ENCODE measurements at places on chromosomes 16 and 17. TPM values are rescaled to one million over a fixed set of nuclear protein-coding genes. Genes with fewer than 3 reads are reported as not detected.

Gene KRTAP4-6
- 2.0 TPM for polyA plus RNA-seq

Gene MFAP4
- polyA plus RNA-seq, result not detected

Gene MYH3
- 0.75 TPM for polyA plus RNA-seq

Gene TMEM204
- polyA plus RNA-seq, result 11.2 TPM

Gene HS3ST3A1
- polyA plus RNA-seq, result not detected

Gene LAT
- 1.5 TPM for polyA plus RNA-seq

Gene VAT1L
- polyA plus RNA-seq, result 0.07 TPM

Gene COX6A2
- polyA plus RNA-seq, result not detected

Gene TPSG1
- polyA plus RNA-seq, result not detected

Gene MMP28
- polyA plus RNA-seq, result not detected

Gene FBRS
- polyA plus RNA-seq, result 5.0 TPM

Gene KRTAP9-8
- polyA plus RNA-seq, result not detected

Gene SPNS3
- 0.44 TPM for polyA plus RNA-seq

Gene RNF222
- polyA plus RNA-seq, result not detected

Gene CENPX
- 56.1 TPM for polyA plus RNA-seq

Gene ENGASE
- polyA plus RNA-seq, result 3.8 TPM

Gene KCNG4
- not detected for polyA plus RNA-seq

Gene KRTAP4-7
- polyA plus RNA-seq, result not detected

Gene PAQR4
- 0.43 TPM for polyA plus RNA-seq

Gene MPV17L
- polyA plus RNA-seq, result not detected

Gene ANKFN1
- not detected for polyA plus RNA-seq

Gene EME1
- not detected for polyA plus RNA-seq

Gene COL1A1
- not detected for polyA plus RNA-seq

Gene UTS2R
- not detected for polyA plus RNA-seq

Gene CANT1
- 7.0 TPM for polyA plus RNA-seq

Gene PRR29
- polyA plus RNA-seq, result 6.0 TPM
